ENCODE measurements at places on chromosomes 13 and 19. TPM values are rescaled to one million over a fixed set of nuclear protein-coding genes. Genes with fewer than 3 reads are reported as not detected.

Gene C19orf67
- not detected for total RNA-seq

Gene NLRP9
- not detected for total RNA-seq

DNA sequence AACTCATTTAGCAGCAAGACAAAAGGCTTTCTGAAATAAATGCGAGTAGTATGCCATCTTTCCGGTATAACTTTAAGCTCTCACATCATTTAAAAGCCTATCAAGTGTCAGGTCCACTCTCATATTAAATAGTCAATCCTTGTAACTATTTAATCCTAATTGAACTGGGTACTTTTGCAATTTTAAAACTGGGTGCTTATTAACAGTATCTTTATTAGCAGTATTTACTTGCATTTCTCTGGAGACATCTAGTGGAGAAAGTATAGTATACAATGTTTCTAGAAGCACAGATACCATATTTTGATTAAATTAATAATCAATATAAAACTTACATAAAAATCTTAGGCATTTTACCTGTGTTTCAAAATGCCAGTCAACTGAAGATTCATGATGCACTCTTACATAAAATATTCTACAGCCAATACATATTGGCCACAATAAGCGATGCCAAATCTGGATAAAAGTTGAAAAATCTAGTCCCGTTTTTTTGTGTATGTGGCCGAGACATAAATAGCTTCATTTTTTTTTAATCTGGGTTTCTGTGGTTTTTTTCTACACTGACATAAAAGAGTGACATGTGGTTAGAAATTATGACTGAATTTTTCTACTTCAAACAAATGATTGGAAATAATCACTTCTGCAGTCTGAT lies 4.3 kb upstream of the POSTN start:
- DNase-seq, result peak; percentile 46

DNA sequence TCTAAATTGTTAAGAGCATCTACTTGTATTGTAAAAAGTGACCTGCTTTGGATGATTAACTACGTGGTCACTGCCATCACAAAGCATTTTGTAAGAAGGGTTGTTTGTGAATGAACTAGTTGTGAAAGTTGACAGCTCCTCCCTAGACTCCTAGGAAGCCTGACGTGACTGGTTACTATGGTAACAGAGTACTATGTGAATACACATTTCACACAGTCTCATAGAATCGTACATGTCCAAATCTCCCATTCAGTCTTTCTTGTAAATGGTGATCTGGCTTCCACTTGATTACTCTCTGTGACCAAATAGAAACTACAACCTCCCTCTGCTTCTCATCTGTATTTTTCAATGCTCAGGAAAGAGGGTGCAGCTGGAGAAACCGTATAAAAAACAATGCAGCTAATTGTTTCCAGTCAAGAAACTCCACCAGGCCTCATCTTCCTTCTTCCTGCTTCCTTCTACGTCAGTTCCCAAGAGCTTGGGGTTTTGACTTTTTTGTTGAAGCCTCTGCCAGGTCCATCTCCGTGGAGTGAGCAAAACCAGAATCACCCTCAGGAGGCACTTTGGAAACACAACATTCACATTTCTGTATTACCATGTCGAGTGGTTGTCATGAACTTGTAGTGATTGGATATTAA lies 83.4 kb downstream of the GPC6 start:
- peak; percentile 88 for DNase-seq

- DNase-seq, result no peak
Measured at GRCh38 chr13:52353193-52353592, 52.8 kb downstream of the THSD1 start.

Gene ENOX1
- 10.4 TPM for total RNA-seq

DNA sequence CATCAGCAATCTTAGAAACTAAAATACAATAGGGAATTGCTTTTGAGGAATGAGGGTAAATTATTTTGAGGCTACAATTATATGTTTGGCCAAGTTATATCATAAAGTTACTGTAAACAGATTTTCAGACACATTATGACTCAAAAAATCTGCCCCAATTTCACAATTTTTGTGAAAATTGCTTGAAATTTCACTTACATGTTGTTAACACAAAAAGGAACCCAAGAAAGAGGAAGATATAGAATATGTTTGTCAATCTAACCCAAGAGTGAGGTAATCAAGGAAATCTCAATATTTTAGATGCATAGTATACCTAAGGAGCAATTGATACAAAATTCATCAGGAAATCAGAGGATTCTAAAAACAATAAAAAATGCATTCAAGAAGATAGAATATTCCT lies 73.9 kb upstream of the FNDC3A start:
- no peak for DNase-seq

DNA sequence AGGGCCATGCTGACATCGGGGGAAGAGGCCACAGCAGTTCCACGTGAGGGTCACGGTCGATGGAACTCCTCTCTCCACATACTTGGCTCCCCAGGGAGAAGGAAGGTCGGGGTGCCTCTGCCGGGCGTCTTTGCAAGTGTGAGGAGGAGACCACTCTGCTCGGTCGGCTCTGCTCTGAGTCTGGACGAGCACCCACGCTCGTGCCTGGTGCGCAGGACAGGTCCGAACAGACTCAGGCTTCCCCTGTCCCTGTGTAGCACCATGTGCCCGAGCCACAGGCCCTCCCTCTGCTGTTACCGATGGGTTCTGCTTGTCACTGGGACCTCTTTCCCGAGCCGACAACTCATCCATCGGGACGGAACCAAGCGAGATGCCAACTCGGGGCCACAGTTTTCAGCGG lies 35.1 kb downstream of the TMEM255B start:
- DNase-seq, result no peak

DNA sequence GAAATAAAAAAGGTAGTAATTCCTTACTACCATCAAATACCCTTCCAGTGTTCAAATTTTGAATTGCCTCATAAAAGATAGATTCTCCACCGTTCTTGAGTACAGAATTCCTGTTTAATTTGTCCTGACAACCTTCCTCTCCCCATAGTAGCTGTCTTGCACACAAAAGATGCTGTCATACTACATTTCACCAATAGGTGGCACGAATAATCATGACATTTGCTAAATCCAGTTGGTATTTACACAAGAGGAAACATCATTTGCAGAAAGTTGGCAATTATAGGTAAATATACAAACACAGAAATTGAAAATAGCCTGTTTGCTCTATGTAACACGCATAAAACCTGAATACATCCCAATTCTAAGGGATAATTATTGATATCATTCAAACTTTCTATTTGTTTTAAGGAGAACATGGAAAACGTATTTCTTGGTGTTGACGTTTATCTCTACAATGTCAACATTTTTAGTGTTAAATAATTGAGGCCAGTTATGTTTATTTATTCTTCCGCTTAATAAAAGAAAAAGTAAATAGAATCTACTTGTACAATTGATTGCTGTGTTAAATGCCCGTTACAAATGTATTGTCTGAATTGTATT lies 58.3 kb upstream of the CLDN10 start:
- DNase-seq, result peak; percentile 81

Gene FOSB
- total RNA-seq, result 0.42 TPM

GRCh38 chr13:66933994-66934393 lies 296.1 kb downstream of the PCDH9 start:
- DNase-seq, result no peak

DNA sequence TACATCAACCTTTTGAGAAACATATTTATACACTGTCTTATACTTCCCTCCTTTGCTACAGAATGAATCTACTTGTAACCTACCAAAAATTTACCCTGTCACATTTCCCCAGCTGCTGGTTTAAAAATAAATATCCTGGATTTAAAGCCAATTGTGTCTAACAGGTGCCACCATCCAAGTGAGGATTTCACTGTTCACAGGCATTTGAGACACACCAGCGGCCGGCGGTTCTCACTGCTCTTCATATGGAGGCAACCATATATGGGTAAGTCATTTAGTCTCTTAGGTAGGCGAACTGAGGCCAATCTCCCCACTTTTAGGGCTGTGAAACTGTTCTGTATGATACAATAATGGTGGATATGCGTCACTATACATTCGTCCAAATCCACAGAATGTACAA lies 26.2 kb downstream of the SLC25A30 start:
- no peak for DNase-seq

- DNase-seq, result peak; percentile 51
Measured at GRCh38 chr13:26051657-26052311, at the start of gene SHISA2. Gene SHISA2 (minus strand): TSS chr13:26052016. CDS start chr13:26050975, 1,041 bp downstream.

DNA sequence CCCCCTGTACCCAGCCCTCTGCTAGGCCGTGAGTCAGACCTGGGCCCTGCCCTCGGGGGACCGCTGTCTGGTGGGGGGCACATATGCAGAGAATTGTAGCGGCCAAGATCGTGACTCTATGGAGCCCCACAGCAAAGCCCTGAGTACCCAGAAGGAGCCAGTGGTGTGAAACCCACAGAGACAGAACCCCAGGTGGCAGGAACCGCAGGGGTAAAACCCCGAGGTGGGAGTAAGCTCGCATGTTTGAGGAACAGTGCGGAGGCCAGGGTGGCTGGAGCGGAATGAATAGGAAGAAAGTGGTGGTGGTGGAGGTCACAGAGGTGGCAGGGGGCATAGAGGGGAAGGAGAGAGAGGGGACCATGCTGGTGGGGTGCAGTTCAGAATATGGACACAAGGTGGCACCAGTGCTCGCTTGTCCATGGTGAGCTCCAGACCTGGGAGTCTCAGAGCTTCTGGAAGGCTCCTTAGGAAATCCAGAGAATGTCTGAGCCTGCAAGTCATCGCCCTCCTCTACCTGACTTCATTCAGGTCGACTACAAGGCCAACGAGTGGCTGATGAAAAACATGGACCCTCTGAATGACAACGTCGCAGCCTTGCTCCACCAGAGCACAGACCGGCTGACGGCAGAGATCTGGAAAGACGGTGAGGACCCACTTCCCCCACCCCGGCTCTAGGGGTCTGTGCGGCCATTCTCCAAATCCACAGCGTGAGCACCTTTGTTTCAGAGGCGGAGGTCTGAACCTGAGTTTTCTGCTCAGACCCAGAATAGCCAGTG lies 48.9 kb downstream of the MYH14 start:
- peak; percentile 47 for DNase-seq

GRCh38 chr13:54658771-54659170 lies 1630.2 kb downstream of the OLFM4 start:
- no peak for DNase-seq

DNA sequence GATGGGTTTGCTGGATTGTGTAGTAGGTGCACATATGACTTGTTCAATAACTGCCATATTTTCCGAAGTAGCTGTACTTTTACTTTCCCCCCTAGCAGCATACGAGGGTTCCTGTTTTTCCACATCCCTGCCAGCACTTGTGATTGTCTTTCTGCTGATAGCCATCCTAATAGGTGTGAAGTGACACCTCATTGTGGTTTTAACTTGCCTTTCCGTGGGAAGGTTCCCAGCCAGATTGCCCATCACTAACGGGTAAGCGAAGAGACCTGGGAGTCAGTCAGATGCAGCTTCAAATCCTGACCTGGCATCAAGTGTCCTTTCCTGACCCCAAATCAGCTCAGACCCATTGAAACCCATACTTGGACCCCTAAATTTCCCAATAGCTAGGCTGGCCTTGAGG lies 4.5 kb downstream of the CLPTM1 start:
- DNase-seq, result no peak

DNA sequence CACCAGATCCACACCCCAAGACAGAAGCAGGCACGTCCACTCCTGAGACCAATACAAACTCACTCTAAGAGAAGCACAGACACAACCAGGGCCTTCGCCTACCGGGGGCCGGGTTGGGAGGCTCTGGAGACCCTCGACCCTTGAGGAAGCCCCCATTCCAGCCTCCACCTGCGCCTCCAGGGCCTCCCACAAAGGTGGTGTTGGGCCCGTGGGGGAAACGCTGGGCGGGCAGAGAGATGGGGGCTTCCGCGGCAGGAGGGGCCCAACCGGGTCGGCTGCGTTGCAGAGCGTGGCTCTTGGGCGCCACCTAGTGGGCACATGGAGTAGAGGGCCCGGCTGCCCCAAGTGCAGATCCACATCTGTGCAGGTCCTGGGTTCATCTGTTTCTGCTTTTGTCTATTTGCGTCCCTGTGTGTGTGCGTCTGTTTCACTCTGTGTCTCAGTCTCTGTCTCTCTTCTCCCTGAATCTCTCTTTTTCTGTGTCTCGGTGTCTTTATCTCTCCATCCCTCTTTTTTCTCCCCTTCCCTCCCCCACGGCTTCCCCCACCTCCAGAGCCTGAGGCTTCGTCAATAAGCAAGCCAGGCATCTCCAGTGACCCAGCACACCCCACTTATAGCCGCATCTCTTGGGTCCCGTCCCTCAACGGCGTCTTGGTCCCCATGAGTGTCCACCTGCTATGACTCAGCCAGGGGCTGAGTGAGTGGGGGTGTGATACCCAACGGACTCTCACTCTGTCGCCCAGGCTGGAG lies 10.5 kb upstream of the TINCR start:
- peak; percentile 46 for DNase-seq

GRCh38 chr19:31347828-31348392 lies 1.3 kb downstream of the TSHZ3 start:
- no peak for DNase-seq

Gene MATK
- 20.5 TPM for total RNA-seq

Gene LRRC4B
- total RNA-seq, result 6.3 TPM

GRCh38 chr13:79401259-79402070 lies 4.6 kb downstream of the RBM26 start:
- DNase-seq, result peak; percentile 48

DNA sequence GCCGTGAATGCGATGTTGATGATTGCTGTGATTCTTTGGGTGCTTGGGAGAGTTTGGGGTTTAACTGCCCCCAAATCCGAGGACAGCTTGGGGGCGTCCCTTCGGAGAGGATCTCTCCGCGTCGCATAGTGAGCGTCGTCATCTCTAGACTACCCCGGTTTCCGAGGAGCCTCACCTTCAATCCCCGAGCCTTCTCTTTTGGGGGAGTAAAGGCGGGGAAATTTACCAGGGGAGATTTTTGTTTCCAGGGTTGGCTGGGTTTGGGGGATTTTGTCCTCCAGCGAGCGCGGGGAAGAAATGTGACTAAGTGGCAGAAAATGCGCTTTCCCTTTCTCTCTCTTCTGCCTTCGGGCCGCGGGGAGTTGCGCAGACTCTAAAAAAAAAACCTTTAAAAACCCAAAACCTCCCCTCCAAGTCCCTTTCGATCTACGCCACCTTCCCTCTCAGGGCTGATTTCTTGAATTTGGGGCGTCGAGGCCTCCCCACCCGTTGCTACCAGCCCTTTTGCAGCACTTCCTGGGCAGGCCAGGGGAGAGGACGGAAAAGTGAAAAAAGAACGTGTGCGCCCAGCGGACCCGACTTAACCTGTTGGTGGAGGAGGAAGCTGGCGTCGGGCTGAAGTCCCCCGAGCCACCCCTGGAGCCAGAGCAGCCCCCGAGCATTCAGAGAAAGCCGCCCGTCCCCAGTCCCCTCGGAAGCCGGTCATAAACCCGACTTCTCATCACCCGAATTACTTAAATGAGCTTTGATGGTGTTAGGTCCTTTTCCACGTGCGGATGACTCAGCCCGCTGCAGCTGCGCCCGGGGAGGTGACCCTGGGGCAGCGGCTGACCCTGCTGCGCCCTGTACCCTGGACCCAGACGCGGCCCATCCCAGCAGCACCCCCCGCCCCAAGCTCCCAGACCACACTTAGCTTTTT lies 17.7 kb downstream of the NFIX start:
- no peak for DNase-seq

GRCh38 chr19:5293612-5294378 lies 46.8 kb downstream of the PTPRS start:
- DNase-seq, result no peak

- no peak for DNase-seq
Measured at GRCh38 chr19:10701955-10702525, 801 bp downstream of the QTRT1 start.

Gene FARP1
- 39.8 TPM for total RNA-seq

Gene ACTMAP
- total RNA-seq, result 0.51 TPM
